Activated CD4-positive, alpha-beta T cell treated with anti-CD3 and anti-CD28 coated beads for 36 hours (primary cell): ENCODE measurements at places on chromosomes 11 and 22.
A peak's percentile ranks its signal among the peaks of the same experiment; 100 is the strongest.

DNA sequence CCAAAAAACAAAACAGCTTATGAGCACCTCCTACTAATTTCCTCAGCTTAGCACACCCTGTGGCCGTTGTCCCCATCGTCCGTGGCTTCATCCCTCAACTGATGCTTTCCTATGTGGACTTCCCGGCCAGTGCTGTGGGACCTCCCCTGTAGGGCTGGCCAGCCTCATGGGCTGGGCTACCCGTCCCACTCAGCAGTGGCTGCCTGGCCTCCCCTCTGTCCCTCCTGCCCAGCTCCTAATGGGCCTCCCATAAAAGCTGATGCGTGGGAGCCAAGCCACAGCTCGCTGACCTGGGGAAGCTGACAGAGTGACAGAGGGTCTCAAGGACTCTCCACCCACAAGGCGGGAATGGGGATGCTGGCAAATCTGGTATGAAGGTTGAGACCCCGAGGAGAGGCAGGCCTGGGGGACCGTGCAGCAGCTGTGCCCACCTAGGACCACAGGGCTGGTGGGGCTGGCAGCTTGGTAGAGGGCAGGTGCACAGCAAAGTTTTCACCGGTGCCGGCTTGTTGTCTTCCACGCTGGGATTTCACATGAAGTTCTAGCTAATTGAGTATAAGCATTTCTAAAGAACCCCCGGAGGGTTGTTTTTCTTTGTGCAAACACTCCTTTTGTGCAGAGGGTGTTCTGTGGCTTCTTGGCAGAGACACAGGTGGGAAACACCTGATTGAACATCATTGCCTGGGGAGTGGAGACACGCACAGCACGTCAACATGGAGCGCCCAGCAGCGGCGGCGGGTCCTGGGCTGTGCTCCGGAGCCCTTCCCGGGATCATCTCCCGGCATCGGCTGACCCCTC lies 23.2 kb downstream of the TBX1 start:
- DNase-seq, result no peak

DNA sequence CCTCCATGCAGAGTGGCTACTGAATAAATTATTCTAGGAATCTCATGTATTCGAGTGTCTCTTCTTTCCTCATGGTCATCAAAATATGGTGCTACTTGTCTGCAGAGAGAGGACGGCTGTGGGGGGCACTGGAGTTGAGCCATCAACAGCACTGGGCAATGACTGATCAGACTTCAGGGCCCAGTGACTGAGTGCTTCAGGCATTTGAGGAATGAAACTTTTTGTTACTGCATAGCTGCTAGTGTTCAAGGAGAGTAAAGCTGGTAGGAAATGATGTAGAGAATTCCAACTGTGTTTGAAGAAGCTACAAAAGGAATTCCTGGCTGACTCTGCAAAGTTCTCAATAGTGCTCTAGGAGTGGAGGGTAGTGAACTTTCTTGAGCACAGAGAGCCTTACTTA lies 277.7 kb downstream of the CADM1 start:
- no peak for DNase-seq

DNA sequence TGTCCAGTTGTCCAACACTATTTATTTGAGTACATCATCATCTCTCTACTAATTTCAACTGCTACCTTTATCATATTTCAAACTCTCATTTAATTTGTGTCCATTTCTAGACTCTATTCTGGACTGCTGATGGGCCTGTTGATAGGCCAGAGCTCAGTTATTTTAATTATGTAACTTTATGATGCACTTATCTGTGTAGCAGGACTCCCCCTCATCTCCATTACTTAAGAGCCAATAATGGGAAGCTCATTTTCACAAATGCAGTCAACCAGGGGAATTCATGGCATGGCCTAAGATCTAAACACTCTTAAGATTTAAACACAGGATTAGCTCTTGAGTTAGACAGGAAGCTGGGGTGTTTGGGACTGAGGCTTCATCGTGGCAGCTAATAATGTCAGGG lies 21.4 kb downstream of the KCNQ1OT1 start:
- no peak for DNase-seq

DNA sequence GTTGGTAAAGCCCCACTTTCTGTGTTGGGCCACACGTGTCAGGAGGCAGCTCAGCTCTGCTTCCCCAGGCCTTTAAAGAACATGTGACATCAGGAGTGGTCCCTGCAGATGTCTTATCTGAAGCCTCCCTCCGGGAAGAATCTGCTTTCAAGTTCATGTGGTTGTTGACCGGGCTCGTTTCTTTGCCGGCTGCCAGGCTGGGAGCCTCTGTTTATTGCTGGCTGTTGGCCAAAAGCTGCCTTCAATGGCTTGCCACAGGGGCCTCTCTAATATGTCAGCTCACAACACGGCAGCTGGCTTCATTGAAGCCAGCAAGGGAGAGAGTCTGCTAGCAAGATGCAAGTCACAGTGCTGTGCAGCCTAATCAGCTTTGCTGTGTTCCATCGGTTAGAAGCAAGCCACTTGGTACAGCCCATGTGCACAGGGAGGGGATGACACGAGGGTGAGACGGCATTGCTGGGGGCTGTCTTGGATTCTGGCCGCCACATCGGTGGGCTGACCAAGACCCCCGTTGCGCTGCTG lies 14.6 kb downstream of the MRGPRF start:
- no peak for DNase-seq

GRCh38 chr11:10026514-10026913 lies 267.5 kb downstream of the SBF2 start:
- no peak for DNase-seq

DNA sequence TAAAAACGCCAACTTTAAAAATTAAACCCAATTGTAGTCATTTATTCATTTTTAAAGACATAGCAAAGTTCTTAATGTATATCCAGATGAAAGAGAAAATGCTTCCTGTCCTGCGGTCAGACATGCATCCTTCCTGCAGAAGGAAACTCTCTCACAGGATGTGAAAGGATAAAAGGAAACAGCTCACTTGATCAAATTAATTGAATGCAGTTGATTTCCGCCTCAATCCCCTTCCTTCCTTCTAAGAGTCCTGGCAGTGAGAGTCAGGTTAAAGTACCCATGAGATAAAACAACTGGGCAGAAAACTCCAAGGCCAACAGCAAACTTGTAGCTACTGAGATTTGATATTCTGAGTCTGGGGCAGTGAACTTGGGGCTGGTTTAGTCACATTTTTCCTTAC lies 38.5 kb downstream of the CWC15 start:
- DNase-seq, result no peak

DNA sequence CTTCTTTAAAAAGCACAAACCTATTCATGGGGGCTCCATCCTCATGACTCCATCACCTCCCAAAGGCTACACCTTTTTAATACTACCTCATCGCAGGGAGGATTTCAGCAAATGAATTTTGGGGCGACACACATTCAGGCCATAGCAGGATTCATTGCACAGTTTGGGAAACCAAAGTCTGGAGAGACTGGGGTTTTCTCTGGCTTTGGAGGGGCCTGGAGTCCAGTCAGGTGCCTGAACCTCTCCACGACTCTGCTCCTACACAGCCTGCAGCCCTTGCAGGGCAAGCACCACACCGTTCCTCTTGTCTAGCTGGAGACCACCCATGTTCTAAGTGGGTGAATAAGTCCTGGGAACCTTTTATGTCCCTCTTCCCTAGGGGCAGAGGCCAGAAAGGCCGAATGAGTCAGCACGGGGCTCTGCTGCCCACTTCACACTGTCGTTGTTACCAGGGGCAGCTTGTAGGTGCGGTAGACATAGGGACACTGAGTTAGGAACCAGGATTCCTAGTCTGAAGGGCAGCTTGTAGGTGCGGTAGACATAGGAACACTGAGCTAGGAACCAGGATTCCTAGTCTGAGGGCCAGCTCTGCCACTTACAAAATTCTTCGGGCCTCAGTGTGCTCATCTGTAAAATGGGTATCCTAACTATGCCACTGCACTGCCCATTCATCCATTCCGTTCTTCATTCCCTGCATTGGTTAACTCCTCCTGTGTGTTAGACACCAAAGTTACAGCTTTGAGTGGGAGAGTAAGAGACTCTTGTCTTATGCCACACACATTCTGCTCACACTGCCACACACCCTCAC lies 251.7 kb upstream of the B3GAT1 start:
- no peak for DNase-seq

- peak; percentile 29 for DNase-seq
Measured at GRCh38 chr11:69155302-69156234, at the start of gene SMIM38. SMIM38 (plus strand) TSS chr11:69155935; CDS start chr11:69157847, 1,912 bp downstream.

DNA sequence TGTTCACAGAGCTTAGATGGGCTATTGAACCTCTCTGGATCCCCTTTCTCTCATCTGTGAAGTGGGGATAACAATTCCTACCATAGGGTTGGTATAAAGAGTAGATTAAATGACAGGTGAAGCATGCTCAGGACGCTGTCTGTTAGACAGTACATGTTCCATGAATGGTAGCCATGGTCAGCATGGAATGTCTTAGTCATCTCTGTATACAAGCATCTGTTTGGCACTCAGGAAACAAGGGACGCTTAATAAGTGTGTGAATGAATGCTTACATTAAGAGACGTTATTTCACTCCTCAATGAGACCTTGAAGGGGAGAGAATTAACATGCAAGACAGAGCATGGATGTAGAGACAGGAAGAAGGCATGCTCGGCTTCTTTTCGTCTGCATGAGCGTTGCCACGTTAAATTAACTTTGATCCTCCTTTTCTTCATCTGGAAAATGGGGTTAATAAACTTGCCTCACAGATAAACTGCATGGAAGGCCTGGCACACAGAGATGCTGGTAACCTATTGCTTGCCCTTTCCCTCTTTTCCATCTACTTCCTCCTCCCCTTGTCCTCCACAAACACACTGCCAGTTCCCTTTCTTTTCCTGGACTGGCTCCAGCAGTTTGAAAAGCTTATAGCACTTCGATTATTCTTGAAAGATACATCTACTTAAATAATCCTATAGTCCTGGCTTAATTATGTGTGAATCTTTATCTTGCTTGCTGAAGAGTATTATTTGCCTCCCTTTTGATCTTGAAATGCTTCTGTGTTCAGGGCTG lies 267.2 kb upstream of the MTNR1B start:
- DNase-seq, result no peak
